ENCODE measurements at places on chromosomes 11 and 22. TPM values are rescaled to one million over a fixed set of nuclear protein-coding genes. Genes with fewer than 3 reads are reported as not detected.
A peak's percentile ranks its signal among the peaks of the same experiment; 100 is the strongest.

The GGTLC3 gene
- not detected for total RNA-seq

The KCNQ1 gene
- 6.2 TPM for total RNA-seq

The SLC22A12 gene
- total RNA-seq, result not detected

GRCh38 chr11:66607126-66607834 lies 9.2 kb upstream of the RBM14 start:
- peak; percentile 88 for DNase-seq

DNA sequence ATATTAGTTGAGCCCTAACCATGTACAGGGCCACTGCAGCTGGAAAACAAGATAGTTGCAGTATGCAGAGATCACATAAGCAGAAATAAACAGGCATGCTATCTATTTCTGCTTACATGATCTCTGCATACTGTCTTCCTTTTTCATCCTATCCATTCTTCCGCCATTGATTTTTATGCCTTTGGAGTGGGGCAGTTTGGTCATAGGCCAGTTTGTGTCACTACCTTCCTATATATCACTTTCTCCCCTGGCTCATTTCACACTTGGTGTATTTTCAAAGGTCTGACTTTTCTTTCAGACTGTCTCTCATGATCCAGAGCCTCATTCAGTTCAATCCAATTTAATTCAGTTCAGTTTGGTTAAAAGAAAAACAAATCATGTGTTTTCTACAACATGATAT lies 829.6 kb downstream of the KCNA4 start:
- DNase-seq, result no peak

- DNase-seq, result no peak
Measured at GRCh38 chr11:94148189-94148588, 19.5 kb downstream of the PANX1 start.

GRCh38 chr11:34616086-34616485 lies 4.8 kb upstream of the EHF start:
- no peak for DNase-seq

DNA sequence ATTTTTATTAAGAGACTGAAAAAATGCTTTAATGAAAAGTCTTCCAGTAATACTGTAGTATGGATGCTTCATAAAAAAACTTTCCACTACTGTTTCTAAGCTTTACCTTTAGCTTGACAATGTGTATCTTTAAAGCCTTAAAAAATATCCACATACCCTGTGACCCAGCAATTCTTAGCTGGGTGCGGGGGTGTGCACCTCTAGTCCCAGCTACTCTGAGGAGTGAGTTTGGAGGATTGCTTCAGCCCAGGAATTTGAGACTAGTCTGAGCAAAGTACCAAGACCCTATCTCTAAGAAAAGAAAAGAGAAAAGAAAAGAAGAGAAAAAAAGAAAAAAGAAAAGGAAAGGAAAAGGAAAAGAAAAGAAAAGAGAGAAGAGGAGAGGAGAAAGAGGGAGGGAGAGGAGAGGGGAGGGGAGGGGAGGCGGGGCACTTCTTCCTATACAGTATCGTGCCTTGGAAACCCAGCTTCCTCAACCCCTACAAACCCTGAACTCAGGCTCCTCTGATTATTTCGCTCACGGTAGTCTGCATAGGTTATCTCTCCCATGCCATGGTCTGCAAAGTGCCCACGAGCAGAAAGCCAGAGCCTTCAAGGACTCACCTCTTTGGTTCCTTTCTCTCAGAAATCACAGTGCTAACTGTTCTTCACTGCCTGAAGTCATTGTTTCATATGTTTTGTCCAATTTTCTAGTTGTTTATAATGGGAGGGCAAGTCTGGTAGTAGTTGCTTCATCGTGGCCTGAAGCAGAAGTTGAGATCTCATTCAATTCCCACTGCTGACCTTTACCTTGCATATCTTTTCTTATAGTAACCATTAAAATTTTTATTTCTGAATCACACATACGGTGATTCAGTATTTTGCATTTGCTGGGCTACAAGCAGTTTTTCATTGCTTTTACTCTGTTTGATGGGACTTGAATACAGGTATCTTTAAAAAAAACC lies 82.2 kb downstream of the FAM83F start:
- DNase-seq, result no peak

DNA sequence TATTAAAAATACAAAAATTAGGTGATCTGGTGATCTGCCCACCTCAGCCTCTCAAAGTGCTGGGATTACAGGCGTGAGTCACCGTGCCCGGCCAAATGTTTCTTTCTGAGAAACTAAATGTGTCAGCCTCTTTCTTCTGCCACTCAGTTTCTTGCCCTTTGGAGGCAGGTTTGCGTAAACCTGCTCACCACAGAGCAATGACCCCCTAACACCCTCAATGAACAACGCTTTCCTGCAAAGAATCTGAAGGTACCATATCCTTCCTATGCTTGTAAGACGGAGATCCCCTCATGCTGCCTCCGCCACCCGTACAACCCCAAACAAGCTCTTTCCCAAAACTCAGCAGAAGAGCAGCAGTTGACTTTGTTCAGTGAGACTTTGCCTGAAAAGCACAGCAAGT lies 38.7 kb upstream of the TTLL12 start:
- no peak for DNase-seq

DNA sequence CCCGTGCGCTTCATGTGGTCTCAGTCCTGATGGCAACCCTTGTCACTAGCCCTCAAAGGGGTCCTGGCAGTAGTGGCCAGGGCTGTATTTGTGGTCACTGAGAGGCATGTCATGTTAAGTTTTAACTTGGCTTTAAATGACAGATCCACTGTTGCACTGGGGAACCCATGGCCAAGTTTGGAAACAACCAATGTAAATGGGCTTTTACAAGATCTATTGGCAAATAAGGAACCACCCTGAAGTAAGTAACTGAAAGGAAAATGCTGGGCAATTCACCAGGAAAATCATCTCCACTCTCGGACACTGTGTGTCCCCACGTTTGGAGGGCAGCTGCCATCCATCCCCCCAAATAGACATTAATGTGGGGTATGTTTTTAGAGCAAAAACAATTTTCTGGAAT lies 8.4 kb downstream of the YPEL1 start:
- no peak for DNase-seq

- DNase-seq, result no peak
Measured at GRCh38 chr11:116580799-116581198, 192.0 kb downstream of the BUD13 start.

- no peak for DNase-seq
Measured at GRCh38 chr11:102422817-102423712, 29.5 kb downstream of the TMEM123 start.
